ENCODE measurements at places on chromosomes 5 and 9.

- no peak for DNase-seq
Observed at GRCh38 chr9:75941066-75941465, 50.6 kb downstream of the PCSK5 start.

- DNase-seq: no peak
Observed at GRCh38 chr5:138824924-138825863, 49.9 kb downstream of the LRRTM2 start.

DNA sequence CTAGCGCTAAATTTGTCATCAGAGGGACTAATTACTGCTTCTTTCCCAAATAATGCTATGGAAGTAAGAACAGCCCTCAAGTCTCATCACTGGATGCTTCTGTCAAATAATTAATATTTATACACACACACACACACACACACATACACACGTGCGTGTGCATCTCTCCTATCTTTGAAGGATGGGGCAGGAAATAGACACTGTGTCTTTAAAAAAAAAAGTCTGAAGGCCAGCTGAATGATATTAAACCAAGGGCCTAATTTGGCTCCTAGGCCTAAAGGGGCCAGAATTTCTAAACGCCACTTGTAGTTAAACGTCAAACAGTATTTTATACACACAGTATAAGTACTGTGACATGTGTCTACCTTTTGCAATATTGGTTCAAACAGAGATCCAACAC is 3.3 kb downstream of the SLF1 start:
- DNase-seq: no peak

DNA sequence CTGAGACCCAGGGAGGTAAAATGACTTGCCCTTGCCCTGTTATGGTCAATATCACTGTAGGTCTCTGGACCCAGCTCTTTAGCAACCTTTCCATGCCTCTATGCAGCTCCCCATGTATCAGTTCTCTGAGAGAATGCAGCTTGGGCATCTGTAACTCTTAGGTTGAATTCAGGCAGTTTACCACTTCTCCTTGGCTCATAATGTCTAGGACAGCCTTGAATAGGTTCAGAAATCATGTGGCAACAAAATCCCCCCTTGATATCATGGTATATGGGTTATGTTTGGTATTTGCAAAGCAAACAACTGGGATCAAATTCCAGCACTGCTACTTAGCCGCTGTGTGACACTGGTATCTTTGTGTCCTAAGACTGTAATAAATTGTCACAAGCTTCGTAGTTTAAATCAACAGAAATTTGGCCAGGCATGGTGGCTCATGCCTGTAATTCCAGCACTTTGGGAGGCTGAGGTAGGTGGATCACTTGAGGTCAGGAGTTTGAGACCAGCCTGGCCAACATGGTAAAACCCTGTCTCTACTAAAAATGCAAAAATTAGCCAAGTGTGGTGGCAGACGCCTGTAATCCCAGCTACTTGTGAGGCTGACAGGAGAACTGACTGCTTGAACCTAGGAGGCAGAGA is 10.7 kb upstream of the SUB1 start:
- no peak for DNase-seq

- DNase-seq: no peak
Observed at GRCh38 chr9:100084734-100085133, 14.1 kb downstream of the ERP44 start.
